ENCODE measurements at places on chromosomes 4 and X.

DNA sequence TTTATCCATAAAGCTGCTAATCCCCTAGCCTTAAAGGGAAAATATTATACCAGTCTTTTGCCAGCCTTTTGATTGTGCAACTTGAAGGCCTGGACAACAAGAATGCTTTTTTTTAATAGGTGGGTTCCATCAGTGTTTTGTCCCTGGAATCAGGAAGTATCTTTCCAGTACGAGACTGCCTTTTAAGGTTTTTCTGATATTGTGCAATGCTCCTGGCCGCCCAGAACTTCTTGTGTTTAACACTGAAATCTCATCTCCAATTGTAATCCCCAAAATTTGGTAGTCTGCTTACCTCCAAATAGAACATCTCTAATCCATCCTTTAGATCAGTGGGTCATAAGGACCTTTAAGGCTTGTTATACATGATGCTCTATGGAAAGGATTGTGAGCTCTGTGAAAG is 256.7 kb downstream of the NAF1 start:
- no peak for DNase-seq

- DNase-seq = no peak
Observed at GRCh38 chrX:151396042-151396824, 773 bp upstream of the VMA21 start.

GRCh38 chr4:4787421-4787820 is 72.0 kb upstream of the MSX1 start:
- no peak for DNase-seq

GRCh38 chr4:21571100-21571499 is 377.5 kb downstream of the KCNIP4 start:
- DNase-seq = no peak

- DNase-seq = no peak
Observed at GRCh38 chrX:152138388-152138784, at the start of gene MAGEA10. Gene MAGEA10, minus strand, starts transcription at chrX:152138577. Its CDS starts 2,957 bp downstream, at chrX:152135620.

GRCh38 chr4:76539979-76540378 is 105.0 kb downstream of the SHROOM3 start:
- no peak for DNase-seq

GRCh38 chrX:123175366-123176122 is 8.5 kb upstream of the GRIA3 start:
- no peak for DNase-seq

DNA sequence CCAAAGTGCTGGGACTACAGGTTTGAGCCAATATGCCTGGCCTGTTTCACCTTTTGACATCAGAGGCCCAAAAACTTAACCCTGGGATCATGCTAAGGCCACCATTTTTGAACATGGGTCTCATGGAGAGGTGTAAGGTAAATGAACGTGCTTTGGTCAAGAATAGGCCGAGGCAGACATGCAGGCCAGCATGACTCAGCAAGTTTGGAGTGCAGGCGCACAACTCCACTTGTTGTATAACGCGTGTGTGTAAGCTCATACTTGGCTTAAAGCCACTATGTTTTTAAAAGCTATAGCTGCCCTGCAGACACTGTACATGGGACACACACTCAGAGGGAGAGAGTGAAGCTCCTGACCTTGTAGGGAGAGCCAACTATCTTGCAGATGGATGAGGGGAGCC is 43.8 kb upstream of the HPSE start:
- DNase-seq = no peak

DNA sequence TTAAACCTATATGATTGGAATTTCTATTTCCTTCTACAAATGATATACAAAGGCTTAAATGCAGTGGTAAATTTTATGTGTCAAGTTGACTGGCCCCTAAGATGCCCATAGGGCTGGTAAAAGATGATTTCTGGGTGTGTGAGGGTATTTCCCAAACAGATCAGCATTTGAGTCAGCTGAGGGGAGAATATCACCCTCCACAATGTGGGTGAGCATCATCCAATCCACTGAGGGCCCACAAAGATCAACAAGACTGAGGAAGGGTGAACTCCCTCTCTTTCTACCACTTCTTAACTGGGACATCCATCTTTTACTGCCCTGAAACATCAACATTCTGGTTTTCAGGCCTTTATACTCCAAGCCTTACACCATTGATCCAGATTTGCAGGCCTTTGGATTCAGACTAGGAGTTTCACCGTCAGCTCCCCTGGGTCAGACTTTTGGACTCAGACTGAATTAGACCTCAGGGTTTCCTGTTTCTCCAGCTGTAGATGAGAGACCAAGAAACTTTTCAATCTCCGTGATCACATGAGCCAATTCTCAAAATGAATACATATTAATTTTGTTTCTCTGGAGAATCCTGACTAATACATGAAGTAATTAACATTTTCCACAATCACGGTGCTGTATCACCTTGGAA is 1020.7 kb upstream of the SLIT2 start:
- no peak for DNase-seq

DNA sequence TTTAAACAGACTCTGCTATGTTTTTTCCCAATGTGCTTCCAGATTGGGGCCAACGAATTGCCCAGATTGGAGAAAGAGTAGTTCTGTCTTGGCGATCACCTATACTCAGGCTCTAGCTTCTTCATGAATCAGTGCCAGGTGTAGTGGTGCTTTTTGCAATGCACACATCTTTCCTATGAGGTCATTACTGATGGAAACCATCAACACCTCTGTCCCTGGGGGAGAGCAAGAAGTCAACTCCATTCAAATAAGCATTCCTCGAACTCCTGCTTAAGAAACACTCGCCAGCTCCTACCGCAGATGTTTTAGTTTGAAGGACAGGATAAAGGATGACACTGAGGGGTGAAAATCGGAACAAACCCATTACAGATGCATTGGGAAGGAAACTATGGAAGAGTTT is 156.5 kb upstream of the DKK2 start:
- no peak for DNase-seq

DNA sequence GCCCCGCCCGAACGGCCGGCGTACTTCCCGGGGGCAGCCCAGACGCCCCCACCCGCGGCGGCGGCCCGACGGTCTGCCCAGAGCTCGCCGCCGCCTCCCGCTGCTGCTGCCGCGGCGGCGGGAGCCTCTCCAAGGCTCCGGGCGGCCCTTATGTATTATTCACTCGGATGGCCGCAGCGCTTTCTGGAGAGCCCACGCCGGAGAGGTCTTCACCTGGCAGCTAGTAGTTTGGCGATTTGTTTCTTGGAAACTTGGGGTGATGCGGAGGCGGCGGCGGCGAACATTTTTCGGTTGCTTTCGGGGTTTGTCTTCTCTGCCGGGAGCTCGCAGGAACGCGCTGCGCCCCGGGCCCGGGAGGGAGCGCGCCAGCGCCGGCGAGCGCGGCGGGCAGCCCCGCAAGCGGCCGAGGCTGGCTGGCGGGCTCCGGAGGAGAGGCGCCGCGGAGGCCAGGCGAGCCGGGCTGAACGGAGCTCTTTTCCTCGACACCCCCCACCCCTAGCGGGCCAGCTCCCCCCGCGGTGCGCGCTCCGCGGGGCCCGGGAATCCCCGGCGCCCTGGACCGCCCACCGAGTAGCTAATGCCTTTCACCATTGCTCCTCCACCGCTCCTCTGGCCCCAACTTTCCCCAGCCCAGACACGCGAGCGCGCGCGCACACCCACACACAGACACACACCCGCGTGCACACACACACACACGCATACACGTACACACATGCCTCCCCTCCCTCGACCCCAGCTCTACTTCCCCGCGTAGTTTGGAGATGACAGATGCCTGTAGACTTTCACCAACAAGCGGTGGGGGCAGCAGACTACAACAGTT is 113.5 kb downstream of the DHX15 start:
- peak; percentile 35 for DNase-seq

DNA sequence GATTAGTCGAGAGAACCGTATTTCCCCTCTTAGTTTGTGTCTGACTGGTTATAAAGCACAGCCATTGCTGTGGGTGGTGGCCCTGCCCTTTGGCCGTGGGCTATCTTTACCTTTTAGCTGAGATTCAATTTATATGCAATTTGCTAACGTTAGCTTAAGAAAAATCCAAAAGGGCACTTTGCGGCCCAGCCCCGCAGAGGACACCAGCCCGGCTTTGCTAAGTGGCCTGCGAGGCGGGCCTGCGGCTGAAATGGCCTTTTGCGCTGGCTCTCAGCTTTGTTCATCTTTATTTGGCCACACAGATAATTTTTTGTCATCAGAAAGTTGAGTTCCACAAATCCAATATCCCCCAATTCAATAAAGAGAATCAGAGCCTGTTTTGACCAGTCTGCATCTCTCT is 48.3 kb downstream of the CPZ start:
- DNase-seq = no peak

DNA sequence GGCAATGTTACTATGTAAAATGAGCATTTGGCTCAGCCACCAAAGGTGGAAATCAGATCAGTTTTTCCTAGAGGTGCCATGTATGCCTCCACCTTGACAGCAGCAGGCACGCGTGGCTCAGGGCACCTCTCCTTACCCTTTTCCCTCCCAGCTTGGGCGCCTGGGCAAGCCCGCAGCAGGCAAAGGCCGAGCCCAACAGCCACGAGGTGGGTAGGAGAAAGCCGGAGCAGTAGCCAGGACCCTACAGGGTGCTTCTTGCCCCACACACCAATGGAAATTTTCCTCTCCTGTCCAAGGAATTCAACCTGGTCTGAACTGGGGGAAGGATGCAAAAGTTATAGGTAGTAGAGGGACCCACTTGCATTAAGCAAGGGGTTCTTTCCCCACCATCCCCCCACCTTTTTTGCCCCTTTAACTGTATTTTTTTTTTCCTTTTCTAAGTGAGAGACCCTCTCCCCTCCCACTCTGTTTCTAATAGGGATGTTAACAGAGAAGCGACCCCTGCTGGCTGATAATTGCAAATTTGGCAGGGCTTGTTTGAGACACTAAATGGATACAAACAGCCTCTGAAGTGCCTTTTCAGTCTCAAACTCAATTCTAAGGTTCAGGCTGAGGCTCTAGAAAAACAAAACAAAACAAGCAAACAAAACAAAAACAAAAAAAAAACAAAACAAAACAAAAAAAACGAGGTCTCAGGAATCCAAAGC is 895.1 kb downstream of the PCDH18 start:
- no peak for DNase-seq

DNA sequence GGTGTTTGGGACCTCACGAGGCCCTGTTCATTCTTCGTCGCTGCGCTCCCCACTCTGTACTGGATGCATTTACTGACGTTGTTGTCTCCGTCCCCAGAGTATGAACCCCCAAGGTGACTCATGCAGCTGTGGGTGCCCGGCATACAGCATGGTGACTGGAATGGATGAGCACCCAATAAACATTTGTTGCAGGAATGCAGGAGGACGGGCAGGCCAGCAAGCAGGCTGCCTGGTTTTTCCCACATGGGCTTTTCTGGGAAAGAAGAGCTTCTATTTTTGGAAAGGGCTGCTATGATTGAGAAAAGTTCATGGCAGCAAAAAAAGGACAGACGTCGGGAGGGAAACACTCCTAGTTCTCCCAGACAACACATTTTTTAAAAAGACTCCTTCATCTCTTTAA is 893 bp upstream of the SOD3 start:
- DNase-seq = no peak

- peak; percentile 96 for DNase-seq
Observed at GRCh38 chr4:151729731-151730559, 30.9 kb downstream of the GATB start.

DNA sequence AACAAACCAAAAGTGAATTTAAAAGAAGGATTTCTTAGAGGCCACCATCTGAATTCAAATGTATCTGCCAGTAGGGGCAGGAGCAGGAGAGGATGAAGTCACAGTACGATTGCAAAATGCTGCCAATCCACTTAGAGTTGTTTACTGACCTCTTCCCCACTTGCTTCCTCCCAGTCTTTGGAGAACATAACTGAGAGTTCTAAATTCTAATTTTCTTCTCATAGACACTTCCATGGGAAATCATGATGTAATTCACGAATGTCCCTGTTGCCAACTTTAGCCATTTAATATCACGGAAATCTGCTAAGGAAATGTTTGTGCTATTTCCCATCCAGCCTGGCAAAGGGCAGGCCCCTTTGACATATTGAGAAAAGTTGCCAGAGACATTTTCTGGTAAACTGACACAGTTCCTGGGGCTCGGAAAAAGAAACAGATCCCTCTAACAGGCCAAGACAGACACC is 33.6 kb upstream of the NOCT start:
- DNase-seq = peak; percentile 14

GRCh38 chr4:147741190-147741788 is 9.4 kb downstream of the ARHGAP10 start:
- peak; percentile 29 for DNase-seq

GRCh38 chrX:83469551-83469950 is 38.5 kb upstream of the POU3F4 start:
- DNase-seq = peak; percentile 6

GRCh38 chr4:170868170-170868569 is 778.4 kb upstream of the AADAT start:
- DNase-seq = peak; percentile 78

DNA sequence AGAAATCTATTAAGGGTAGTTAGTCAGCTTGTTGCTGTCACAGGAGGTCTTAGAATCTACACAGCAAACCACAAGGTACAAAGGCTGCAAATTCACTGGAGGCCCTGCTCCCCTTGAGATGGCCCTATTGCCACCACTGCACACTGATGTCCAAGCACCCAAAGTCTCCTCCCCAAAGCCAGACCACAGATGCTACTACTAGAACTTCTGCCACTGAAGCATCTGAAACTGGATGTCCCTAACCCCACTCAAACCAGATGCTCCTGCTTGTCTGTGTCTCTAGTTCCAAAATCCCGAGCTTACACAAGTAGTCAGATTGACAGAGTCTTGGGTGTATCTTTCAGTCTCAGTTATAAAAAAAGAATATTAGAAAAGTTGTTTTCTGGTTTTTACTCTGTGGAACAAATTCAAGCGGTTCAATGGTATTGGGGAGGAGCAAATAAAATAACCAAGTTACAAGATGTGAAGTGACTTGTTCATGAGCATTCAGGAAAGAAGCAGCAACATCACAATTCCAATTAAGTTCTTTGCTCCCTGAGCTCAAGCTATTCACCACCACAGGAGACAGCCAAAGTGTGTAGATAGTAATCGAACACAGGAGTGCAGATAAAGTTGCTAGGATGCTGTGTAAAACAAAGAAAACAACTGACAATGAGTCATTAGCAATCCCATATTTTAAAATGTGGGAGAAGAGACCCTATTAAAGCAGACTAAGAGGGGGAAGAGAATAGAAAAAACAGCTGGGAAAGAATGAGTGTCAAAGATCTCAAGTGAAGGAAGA is 352.3 kb downstream of the PDGFC start:
- DNase-seq = no peak

- DNase-seq = no peak
Observed at GRCh38 chr4:71558248-71558647, 219.4 kb downstream of the SLC4A4 start.

- no peak for DNase-seq
Observed at GRCh38 chr4:111821342-111821741, 323.9 kb upstream of the FAM241A start.

- DNase-seq = no peak
Observed at GRCh38 chr4:54614149-54614548, 43.6 kb upstream of the KIT start.

DNA sequence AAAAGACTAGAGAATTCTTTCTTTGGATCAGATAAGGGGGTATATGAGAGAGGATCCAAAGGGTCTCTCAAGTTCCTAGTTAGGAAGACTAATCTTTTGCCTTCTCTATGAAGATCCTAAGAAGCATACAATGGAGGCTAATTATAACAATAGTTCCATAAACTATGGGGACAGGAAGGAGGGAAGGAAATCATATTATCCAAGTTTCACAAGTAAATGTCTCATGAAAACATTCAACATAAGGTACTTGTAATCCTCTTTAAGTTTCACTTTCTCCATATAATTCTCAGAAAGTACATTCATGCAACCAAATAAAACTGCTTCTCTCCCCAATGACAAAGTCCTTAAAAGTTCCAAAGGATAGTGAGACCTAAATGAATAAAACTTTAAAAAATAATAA is 27.1 kb downstream of the STX18 start:
- DNase-seq = no peak
